Inflammatory macrophage treated with lipopolysaccharide for 1 hour (primary cell): ENCODE measurements at places on chromosomes 11 and 22.

GRCh38 chr11:133953547-133953946 is 3.2 kb downstream of the IGSF9B start:
- no peak for DNase-seq

GRCh38 chr11:129251067-129251466 is 58.9 kb upstream of the ARHGAP32 start:
- no peak for DNase-seq

DNA sequence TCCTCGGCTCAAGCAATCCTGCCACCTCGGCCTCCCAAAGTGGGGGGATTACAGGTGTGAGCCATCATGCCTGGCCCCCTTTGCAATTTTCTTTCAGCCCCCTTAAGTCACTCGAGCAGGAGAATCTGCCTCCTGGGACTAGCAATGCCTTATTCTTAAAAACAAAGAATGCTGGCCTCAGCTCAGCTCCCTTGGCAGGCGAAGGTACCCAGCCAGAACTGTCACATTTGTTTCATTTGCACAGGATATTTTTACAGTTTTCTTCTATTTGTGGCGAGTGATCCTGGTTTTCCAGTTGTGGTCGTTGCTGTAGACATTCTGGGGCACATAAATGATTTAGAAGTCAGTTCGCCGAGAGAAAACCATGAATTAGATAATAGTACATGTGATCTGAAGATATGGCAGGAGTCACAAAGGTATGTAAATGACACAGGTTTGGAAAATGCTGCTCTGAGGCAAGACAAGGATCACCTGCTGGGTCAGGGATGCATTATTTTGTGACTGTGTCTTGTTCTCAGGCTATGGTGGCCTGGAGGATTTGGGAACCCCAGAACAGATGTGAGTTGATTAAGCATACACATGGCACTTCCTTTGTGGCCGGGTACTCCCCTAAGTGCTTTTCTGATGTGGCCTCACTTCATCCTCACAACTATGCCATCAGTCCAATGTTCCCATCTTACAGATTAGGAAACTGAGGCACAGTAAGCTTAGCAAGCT is 51.2 kb upstream of the SLC22A12 start:
- DNase-seq, result no peak

DNA sequence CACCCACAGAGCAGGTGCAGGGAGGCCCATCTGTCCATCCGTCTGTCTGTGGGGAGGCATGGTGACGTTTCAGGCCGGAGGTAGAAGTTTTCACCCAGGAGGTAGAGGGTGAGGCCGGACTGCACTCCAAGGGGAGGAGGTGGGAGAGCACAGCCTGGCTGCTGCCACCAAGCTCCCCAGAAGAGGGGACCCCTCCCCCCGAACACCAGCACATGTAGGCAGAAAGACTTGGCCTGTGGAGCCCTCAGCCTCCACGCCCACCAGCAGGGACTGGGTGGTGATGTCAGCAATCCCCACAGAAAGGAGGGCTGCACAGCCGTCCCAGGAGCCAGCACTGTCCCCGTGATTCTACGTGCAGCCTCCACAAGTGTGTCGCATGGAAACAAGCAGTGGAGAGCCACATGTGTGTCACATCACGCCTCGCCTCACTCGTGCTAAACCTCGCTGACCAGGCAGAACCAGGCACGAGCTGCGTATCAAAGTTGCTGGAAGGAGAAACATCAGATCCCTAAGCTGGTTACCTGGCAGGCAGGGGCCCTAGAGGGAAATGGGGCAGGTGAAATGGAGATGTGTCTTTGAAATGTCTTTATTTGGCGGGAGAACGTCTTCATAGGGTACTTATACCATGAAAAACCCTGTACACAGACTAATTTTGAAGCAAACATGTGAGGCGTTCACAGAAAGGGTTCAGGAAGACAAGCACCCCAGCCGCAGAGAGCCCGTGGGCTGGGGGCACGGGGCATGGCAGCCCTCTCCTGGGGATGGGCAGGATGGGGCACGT is 49.1 kb downstream of the CDKN1C start:
- DNase-seq, result no peak

DNA sequence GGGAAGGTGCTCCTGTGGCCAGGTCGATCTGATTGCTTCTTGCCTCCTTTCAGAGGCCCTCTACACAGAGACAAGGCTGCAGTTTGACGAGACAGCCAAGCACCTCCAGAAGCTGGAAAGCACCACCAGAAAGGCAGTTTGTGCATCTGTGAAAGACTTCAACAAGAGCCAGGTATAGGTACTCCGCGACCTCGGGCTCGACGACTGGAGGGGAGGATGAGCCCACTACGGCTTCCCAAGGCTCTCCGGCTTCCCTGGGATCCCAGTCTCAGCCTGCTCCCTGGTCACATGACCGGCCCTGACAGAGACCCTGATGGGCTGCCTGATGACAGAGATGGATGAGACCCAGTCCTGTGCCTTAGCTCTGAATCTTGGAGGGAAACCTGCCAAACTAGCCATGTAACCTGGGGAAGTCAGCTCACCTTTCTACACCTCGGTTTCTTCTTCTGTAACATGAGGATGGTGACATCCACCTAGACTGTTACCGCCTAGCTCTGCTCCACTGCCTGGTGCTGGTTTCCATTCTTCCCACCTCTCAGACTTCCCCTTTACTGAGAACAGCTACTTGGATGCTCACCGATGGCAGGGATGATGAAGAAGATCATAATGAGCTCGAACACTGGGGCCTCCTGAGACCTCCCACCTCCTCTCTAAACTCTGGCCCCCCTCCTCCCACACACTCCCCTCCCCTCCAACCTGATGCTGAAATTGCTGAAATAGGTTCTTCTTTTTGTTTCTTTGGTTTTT is 8.9 kb downstream of the RIBC2 start:
- DNase-seq, result no peak

GRCh38 chr11:117230999-117231841 is 653 bp downstream of the PCSK7 start:
- peak; percentile 0 for DNase-seq

- no peak for DNase-seq
These were observed 10.2 kb upstream of the ST3GAL4 start for GRCh38 chr11:126345283-126345682.

DNA sequence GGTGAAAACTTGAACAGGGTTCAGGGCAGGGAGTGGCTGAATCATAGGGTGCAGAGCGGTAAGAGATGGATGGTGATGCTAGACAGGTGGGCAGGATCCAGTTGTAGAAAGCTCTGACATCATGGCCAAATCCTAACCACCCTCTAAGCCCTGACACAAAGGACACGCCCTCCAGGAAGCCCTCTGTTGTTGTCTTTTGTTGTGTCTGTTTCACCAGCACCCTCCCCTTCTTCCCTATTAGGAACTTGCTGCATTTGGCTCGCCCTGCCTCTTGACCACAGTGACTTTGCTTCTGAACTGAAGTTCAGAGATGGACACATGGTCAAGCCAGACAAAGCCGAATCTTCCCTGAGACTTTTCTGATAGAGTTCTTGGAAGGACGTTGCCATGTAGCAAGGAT is 14.2 kb upstream of the APOL6 start:
- peak; percentile 29 for DNase-seq

DNA sequence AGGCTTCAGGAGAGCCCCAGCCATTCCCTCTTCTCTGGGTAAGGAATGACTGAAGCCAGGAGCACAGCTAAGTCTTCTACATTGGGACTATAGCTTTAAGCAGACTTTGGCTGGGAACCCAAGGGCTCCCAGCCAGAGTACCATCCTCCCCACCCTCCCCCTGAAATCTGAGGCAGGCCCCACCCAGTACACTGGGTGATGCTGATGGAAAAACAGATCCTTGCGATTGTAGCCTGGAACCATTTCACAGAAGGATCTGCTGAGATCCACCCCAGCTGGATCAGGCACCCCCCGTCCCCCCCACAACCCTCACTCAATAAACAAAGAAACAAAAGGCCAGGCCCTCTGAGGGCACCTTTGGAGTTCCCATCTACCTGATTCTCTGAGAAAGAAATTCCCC is 39.8 kb downstream of the IL18BP start:
- DNase-seq, result no peak

DNA sequence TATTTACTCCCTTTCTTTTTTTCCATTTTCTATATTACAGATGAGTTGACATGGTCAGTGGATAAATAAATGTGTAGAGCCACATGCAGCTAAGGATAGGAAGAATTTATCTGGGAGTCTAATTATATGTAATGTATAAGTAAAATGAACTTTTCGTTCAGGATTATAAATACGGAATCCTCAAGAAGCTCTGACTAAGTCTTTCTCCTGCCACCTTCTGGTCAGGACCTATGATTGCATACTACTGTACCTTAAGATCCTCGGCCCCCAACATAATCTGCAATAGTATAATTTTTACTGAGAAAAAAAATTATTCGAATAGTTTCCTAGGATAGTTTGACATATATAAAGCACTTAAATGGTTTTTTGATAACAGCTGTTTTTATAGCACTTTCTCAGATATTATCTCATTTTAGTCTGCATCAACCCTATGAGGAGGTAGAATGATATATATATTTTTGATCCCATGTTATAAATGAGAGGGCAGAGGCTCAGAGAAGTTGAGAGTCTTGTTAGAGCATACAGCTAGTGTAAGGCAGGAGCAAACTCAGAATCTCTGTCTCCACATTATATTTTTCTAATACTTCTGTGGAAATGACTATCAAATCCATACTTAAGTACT is 36.1 kb downstream of the CCDC90B start:
- DNase-seq, result peak; percentile 24

DNA sequence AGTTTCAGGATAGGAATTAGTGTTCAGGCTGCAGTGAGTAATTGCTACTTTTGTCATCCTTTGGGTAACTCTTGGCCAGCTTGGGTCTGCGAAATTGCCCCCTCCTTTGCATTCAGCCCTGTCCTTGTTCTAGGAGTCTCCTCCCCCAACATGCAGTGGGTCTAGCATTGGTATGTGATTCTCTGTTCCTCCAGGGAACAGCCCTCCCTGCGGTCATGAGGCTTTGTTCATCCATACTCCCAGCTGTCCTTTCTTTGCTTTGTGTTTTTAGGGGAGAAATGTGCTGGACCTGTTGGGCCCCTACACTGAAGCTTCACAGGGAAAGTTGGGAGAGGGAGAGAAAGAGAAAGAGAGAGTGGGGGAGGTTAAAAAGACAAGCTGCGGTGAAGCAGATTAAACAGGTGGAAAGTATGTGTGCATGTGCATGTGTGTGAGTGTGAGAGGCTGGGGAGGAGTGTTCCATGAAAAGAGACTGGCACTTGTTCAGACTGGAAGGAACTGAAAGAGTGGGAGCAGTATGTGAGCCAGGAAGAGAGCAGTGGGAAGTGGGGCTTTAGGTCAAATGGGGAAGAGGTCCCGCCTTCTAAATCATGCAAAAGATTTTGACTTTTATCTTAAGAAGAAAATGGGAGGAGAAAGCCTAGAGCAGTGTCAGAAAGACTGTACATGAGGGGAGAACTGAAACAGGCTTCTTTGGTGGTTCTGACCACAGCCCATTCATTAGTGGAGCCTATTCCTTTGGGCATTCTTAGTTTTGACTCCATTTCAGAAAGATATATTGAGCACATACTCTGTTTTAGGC is 17.9 kb upstream of the SESN3 start:
- DNase-seq, result peak; percentile 59

GRCh38 chr11:62461740-62462507 is 43.1 kb downstream of the SCGB1A1 start:
- peak; percentile 21 for DNase-seq

- no peak for DNase-seq
These were observed 11.2 kb downstream of the PEX26 start for GRCh38 chr22:18088825-18089568.
